ENCODE measurements at places on chromosomes 5 and 9.

GRCh38 chr9:18350036-18350435, 123.9 kb upstream of the ADAMTSL1 start:
- DNase-seq = no peak

DNA sequence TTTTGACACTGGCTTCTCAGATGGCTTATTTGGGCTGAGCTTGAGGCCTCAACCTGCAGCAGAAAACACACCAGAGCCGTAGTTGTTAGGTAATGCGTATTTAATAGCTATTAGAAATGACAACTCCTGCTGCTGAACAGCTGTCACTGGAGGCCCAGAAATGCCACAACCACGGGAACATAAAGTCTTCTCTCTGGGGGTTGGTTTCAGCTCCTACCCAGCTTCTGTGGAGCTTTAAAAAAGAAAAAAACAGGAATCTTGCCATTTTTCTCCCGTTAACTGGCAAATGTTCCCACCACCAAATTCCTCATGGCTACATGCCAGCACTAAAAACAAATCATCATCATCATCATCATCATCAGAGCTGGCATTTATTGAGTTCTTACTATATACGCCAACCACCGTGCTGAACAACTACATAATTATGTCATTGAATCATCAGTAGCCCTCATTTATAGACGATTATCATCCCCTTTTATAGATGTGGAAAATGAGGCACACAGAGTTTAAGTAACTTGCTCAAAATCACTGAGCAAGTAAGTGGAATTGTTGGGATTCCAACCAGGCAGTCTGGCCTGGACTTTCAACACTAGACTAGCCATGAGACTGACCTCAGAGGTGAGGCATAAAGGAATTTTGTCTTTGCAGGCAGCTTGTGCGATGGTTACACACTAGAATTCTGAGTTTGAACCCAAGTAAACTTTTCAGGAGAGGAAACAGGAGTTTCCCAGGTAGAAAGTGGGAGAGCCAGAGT, 185.3 kb upstream of the WWC1 start:
- DNase-seq = no peak

DNA sequence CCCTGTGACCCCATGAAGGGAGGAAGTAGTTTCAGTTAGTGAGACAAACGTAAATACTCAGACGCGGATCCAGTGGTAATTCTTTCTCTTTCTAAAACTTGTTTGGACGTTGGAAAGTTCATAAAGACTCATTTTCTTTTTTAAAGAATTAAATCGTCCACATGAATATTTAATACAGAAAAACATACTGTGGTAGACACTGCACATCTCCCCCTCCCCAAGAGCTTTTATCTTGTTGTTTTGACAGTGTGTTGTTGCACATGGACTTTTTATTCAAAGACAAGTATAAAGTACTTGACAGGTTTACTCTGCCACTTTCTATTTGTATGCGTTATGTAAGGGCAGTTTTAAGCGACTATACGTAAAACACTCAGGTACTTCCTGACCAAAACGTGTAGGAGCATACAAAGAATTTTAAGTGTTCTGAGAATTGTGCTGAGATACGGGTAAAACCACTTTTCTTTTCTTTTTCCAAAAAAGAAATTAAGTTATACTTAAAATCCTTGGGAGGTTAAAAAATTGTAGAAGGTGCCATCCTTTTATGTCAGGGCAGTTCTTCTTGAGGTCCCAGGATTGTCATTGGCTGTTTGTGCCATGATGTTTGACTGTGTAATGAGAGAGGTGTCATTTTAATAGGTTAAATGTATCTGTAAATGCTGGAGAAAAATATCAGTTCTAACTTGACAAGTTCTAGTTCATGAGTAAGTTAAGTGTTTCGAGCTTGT, 1.3 kb downstream of the NIPBL start:
- DNase-seq = no peak

DNA sequence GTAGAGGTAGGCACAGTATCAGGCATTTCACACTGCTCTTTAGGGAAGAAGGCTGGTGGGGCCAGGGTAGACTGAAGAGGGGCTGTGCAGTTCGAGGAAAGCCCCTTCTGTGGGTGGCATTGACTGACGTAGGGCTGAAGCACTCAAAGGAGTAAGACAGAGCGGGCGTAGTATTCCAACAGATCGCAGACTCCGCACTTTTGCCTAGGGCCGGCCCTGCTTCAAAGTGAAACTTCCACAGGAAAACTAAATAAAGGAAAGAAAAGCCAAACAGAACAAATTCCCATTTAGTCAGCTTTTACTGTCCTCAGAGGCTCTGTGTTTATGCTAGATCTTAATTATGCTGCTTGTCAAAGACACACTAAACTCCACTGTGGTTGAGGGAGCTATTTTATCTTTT, 493.0 kb upstream of the WWC1 start:
- DNase-seq = no peak

- DNase-seq = no peak
Observed at GRCh38 chr9:74498621-74499095, 1.5 kb downstream of the RORB start.

- DNase-seq = no peak
Observed at GRCh38 chr5:87120518-87121303, 147.0 kb upstream of the RASA1 start.

GRCh38 chr9:73206851-73207250, 55.2 kb downstream of the ANXA1 start:
- no peak for DNase-seq

GRCh38 chr9:130215341-130216119, 43.3 kb downstream of the NCS1 start:
- DNase-seq = no peak

GRCh38 chr5:1511651-1512540, 11.9 kb downstream of the LPCAT1 start:
- no peak for DNase-seq
